ENCODE measurements at places on chromosomes 4 and X.

DNA sequence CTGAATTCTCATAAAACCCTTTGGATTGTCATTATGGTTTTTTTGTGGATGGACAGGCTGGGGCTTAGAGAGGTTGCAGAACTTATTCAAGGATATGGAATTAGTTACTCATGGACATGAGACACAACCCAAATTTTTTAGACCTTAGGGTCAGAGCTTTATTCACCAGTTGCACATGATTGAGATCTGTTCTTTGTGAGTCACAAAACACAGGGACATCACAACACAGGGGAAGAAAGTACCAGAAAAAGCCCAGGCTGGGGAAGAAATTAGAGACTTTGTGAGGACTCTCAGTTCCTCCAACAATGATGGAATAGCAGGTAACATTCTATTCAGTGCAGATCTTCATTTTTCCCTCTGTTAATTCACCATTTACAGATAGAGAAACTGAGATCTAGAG lies 602.4 kb upstream of the CPEB2 start:
- DNase-seq = no peak

GRCh38 chrX:9267415-9267814 lies 197.4 kb upstream of the TBL1X start:
- no peak for DNase-seq

GRCh38 chrX:149825424-149825823 lies 43.7 kb downstream of the MAGEA9 start:
- DNase-seq = no peak

DNA sequence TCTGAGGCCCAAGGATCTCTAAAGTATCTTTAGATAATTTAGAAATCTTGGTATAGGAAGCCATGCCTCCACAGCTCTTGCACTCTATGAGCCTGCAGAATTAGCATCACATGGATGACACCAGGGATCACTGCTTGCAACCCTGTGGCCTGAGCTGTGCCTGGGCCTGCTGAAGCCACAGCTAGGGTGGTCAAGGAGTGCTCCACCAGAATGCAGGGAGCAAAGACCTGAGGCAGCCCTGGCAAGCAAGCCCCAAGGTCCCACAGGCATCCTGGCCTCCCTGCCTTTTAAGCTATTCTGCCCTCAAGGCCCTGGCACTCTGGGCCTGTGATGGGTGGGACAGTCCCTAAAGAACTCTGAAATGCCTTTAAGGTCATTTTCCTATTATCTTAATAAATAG lies 105.2 kb upstream of the NALF2 start:
- no peak for DNase-seq

DNA sequence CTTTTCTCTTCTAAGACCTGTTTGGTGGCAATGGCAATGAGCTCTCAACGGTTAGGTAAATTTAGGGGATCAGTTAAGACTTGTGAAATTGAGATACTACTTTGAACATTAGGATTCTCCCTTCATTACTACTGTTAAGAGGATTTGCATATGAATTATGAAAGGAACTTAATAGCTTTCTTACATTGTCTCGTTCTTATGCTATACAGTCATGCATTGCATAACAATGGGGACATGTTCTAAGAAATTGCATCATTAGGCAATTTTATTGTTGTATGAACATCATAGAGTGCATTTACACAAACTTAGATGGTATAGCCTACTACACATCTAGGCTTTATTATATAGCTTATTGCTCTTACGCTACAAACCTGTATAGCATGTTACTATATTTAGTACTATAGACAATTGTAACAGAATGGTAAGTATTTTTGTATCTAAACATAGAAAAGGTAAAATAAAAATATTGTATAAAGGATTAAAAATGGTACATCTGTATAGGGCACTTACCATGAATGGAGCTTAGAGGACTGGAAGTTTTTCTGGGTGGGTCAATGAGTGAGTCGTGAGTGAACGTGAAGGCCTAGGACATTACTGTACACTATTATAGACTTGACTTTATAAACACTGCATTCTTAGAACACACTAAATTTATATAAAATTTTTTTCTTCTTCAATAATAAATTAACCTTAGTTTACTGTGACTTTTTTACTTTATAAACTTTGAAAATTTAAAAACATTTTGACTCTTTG lies 62.5 kb downstream of the PAQR3 start:
- DNase-seq = no peak

DNA sequence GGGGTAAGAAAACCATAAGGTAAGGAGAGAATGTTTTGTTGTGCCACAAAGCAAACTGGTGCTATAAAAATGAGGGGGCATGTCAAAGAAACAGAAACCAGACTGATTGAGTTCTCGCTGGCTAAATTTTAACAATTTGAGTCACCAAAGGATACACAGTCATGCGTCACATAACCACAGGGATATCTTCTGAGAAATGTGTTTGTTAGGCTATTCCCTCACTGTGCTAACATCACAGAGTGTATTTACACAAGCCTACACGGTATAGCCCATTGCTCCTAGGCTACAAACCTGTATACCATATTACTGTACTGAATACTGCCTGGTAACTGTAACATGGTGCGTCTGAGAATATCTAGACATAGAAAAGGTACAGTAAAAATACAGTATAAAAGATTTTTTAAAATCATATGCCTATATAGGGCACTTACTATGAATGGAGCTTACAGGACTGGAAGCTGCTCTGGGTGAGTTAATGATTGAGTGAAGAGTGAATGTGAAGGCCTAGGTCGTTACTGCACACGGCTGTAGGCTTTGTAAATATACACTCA lies 50.1 kb downstream of the FBXW7 start:
- DNase-seq = no peak

- no peak for DNase-seq
These were observed 703.0 kb upstream of the EPHA5 start for GRCh38 chr4:66373268-66373667.

Data from activated gamma-delta T cell (primary cell).